ENCODE measurements at places on chromosomes 16 and 17. TPM values are rescaled to one million over a fixed set of nuclear protein-coding genes. Genes with fewer than 3 reads are reported as not detected.

CFAP97D1 gene
- total RNA-seq: 0.05 TPM

C17orf50 gene
- total RNA-seq: not detected

KRTAP4-1 gene
- not detected for total RNA-seq

PERCC1 gene
- not detected for total RNA-seq

USP36 gene
- 116 TPM for total RNA-seq

GUCY2D gene
- not detected for total RNA-seq

GSG1L2 gene
- total RNA-seq: not detected

SLC5A11 gene
- total RNA-seq: 0.05 TPM

CD300LB gene
- not detected for total RNA-seq

AIPL1 gene
- total RNA-seq: not detected

ALOXE3 gene
- total RNA-seq: not detected

LGALS9 gene
- not detected for total RNA-seq

CSF3 gene
- total RNA-seq: not detected

KRT33A gene
- not detected for total RNA-seq

CEP95 gene
- total RNA-seq: 48.8 TPM

PRR35 gene
- total RNA-seq: not detected

SLC13A5 gene
- not detected for total RNA-seq

C16orf46 gene
- total RNA-seq: 0.11 TPM

TMEM238L gene
- not detected for total RNA-seq

TMEM132E gene
- not detected for total RNA-seq

TBC1D3G gene
- not detected for total RNA-seq

TBX4 gene
- not detected for total RNA-seq

MYADML2 gene
- total RNA-seq: not detected

SLC13A2 gene
- total RNA-seq: not detected

SPDYE4 gene
- total RNA-seq: not detected
